ENCODE measurements at places on chromosomes 7 and 10.

DNA sequence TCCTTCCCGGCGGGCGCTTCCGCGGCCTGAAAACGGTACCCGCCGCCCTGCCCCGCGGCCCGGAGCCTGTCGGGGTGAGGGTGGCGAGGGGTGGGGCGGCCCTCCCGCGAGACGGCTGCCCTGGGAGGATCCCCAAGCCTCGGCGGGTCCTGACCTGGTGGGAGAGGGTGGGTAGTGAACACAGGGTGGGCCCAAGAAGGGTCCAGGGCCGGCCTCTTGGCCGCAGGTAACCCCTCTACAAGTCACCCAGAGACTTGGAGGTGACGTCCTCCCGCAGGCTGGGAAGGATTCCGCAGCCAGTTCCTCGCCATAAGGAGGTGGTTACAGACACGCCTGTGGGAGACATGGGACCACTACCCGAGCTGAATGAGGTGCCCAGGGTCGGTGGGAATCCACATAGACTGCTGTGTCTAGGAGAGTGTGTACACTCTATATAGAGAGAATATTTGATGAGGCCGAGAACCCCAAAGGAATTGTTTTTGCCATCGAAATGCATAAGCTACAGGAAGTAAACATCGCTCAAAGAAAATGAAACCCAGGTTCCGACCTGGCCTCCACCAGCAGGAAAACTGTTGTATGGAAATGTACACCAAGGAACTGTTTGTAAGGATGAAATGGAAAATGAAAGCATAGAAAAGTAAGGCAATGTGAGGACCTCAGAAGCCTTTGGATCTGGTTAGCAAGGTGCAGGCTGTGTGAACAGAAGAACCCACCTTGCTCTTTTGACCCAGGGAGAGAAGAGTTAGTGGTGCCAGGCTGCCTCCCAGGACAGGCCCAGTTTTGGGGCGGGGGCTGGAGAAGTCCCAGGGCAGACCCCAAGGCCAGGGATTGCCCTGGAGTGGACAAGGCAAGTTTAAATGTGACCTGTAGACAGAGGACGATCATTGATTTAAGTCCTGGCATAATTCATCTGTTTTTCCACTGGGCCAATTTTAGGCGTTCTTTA lies 659 bp downstream of the OPTN start:
- H3K4me1 ChIP-seq: peaks cover 51% of the 10 kb centered on the region
- peak overlapping the region; percentile 91 for H3K27ac ChIP-seq
- DNase-seq: peak; percentile 80
- peak overlapping the region; percentile 92 for H3K4me3 ChIP-seq
- peaks cover 26% of the 10 kb centered on the region for H3K36me3 ChIP-seq
- H3K27me3 ChIP-seq: no peaks in the 10 kb centered on the region

DNA sequence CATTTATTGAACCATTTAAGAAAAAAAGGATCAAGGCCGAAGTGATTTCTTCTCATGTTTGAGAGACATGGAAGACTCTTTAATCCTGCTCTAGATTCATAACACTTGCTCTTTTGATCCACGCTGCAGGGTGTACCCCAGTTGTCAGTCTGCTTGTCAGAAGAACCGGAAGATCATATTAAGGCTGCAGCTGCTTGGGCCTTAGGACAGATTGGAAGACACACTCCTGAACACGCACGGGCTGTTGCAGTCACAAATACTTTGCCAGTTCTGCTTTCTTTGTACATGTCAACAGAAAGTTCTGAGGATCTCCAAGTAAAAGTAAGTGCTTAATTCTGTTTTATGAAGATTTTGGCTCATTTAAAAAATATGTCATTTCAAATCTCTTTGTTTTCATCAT lies 46.3 kb downstream of the SPAG6 start:
- no peaks in the 10 kb centered on the region for H3K4me1 ChIP-seq
- no peak for DNase-seq
- peaks cover 19% of the 10 kb centered on the region for H3K27me3 ChIP-seq
- H3K27ac ChIP-seq: no peak overlapping the region
- no peak overlapping the region for H3K4me3 ChIP-seq

DNA sequence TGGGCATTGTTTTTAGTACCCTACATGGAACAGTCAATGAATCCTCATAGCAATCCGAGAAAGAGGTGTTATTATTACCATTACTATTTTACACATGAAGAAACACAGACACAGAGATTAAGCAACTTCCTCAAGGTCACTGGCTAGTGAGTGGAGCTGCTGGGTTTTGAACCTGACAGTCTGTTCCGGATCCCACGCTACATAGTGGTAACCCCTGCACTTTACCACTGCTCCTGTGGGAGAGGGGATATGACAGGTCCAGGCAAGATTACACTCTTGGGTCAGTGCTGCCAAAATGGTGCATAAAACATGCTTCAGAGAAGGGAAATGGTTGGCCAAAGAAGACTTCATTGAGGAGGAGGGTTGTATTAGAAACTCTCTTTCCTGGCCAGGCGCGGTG lies 185.7 kb downstream of the XPNPEP1 start:
- H3K27me3 ChIP-seq: peaks cover 2% of the 10 kb centered on the region
- H3K4me1 ChIP-seq: no peaks in the 10 kb centered on the region
- DNase-seq: no peak
- H3K4me3 ChIP-seq: no peak overlapping the region
- H3K27ac ChIP-seq: no peak overlapping the region

DNA sequence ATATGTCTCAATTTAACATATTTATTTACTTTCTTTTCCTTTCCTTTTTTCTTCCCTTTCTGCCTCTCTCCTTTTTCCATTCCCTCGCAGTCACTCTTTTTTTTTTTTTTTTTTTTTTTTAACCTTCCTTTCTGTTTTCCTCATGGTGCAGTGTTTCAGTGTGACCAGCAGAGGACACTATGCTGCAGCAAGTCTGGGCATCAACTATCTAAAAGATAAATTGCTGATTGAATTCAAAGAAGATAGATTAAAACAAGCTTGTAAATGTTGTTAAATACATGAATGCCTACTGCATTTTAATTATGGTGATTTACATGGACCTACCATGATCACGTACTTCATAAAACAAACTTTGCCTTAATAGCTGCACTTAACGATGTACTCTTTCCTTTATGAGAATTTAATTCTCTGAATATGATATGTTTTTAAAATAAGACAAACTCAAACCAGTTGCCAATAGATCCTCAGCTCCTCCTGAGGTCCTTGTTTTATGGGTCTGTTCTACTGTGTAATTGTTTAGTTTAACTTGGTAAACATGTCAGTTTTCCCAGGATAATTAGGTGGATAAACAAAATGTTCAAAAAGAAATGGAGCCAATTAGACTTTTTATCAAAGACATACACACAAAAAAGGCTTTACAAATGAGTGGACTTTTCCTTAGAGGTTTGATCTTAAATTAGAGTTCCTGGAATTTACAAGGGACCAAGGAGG lies 101.0 kb upstream of the AGR3 start:
- peak; percentile 75 for DNase-seq
- peak overlapping the region; percentile 20 for H3K4me3 ChIP-seq
- H3K4me1 ChIP-seq: peaks cover 15% of the 10 kb centered on the region
- no peak overlapping the region for H3K27ac ChIP-seq
- peaks cover 36% of the 10 kb centered on the region for H3K27me3 ChIP-seq

DNA sequence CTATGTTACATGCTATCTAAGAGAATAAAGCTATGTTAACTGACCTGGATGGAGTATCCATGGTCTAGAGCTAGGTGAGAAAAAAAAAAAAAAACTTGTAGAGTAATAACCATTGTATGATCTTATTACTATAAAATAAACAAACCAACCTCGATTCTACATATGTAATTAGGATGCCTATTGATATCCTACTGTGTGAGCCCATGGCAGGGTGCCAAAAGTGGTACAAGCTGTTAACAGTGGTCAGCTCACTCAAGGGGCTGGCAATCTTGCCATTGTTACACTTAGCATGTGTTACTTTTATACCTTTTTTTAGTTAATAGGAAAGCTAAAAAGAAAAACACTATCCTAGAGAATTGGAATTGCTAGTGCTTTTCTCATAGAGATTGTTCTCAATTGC lies 13.5 kb upstream of the IL6 start:
- no peak overlapping the region for H3K27ac ChIP-seq
- no peak overlapping the region for H3K4me3 ChIP-seq
- no peaks in the 10 kb centered on the region for H3K36me3 ChIP-seq
- DNase-seq: no peak

- peak overlapping the region; percentile 79 for H3K4me3 ChIP-seq
- peaks cover 70% of the 10 kb centered on the region for H3K27me3 ChIP-seq
- DNase-seq: peak; percentile 67
- no peak overlapping the region for H3K27ac ChIP-seq
Observed at GRCh38 chr10:101291331-101292193, 62.3 kb upstream of the LBX1 start.

GRCh38 chr7:114623146-114623545 lies 208.5 kb downstream of the FOXP2 start:
- no peak overlapping the region for H3K4me3 ChIP-seq
- H3K27me3 ChIP-seq: peaks cover 2% of the 10 kb centered on the region
- H3K4me1 ChIP-seq: no peaks in the 10 kb centered on the region
- no peak overlapping the region for H3K27ac ChIP-seq
- no peak for DNase-seq
- H3K36me3 ChIP-seq: no peaks in the 10 kb centered on the region

GRCh38 chr7:44156453-44157010 lies 15.4 kb upstream of the MYL7 start:
- no peak for DNase-seq
- H3K36me3 ChIP-seq: no peaks in the 10 kb centered on the region
- H3K4me3 ChIP-seq: no peak overlapping the region
- H3K27ac ChIP-seq: no peak overlapping the region
- no peaks in the 10 kb centered on the region for H3K27me3 ChIP-seq

DNA sequence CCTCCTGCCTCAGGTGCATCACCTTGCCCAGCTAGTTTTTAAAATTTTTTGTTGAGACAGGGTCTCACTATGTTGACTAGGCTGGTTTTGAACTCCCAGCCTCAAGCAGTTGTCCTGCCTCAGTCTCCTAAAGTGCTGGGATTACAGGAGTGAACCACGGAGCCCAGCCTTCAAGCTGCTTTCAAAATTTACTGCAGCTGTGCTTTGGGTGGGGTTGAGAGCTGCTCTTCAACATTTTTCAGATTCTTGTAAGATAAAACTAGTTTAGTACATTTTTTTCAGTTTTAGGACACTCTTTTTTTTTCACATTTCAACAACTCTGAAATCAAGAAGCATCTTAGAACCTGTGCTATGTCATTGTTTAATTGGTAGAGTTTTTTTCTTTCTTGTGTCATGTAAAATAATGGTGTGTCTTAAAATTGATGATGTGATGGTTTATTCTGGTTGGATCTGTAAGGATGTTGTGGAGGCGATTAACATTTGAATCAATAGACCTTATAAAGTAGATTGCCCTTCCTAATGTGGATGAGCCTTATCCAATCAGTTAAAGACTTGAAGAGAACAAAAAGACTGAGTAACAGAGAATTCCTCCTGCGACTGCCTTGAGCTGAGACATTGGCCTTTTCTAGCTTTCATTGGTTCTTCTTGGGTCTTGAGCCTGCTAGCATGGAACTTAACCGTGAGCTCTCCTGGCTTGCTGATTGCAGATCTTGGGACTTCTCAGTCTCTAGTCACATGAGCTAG lies 13.5 kb downstream of the PLEKHA8 start:
- peaks cover 10% of the 10 kb centered on the region for H3K36me3 ChIP-seq
- no peak overlapping the region for H3K27ac ChIP-seq
- no peak for DNase-seq

GRCh38 chr10:86103391-86104101 lies 263.0 kb downstream of the GRID1 start:
- no peak overlapping the region for H3K27ac ChIP-seq
- H3K4me1 ChIP-seq: no peaks in the 10 kb centered on the region
- H3K36me3 ChIP-seq: no peaks in the 10 kb centered on the region

DNA sequence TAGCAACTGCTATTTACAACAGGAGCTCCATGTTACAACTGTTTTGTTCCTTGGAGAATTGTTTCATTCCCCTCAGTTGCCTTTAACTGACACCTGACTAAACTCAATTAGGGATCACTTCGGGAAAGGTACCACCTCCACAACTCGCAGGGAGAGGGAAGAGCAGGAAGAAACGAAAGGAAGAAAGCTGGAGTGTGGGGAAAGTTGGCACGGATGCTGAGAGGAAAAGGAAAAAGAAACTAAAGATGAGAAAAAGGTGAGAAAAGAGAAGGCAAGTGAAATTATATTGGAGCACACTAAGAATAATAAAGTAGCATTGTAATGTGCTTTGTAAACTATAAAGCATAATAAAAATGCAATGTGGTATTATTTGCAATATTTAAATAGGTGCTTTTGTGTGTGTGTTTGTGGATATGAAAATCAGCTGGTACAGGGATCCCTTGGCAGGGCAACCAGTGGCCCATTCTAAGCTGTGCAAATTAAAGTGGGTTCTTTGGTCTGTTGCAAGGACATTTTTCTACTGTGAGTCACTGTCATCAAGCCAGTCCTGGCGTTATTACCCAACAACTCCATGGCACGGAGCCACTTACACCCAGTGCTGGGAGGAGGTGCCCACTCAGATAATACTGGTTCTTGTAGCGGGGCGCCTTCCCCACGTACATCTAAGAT lies 45.9 kb downstream of the HIPK2 start:
- H3K4me3 ChIP-seq: peak overlapping the region; percentile 55
- peaks cover 28% of the 10 kb centered on the region for H3K36me3 ChIP-seq
- no peak for DNase-seq
- H3K27ac ChIP-seq: peak overlapping the region; percentile 55

DNA sequence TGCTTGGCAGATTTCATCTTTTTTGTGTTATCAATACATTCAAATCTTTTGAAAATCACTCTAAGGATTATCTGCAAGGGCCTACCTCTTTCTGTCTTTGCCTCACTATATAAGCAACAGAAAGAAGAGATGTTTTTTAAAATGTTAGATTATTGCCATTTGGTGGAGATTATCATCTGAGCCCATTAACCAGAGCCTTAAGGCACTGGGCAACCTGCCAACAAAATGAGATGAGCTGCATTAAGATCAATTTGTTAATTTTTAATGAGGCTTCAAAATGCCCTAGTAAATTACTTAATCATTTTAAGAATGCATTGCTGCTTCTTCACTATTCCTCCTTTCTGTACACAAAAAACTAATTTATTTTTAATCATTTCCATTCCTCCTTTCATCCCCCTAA lies 314.1 kb downstream of the SNX13 start:
- no peaks in the 10 kb centered on the region for H3K4me1 ChIP-seq
- no peaks in the 10 kb centered on the region for H3K36me3 ChIP-seq
- H3K4me3 ChIP-seq: no peak overlapping the region

DNA sequence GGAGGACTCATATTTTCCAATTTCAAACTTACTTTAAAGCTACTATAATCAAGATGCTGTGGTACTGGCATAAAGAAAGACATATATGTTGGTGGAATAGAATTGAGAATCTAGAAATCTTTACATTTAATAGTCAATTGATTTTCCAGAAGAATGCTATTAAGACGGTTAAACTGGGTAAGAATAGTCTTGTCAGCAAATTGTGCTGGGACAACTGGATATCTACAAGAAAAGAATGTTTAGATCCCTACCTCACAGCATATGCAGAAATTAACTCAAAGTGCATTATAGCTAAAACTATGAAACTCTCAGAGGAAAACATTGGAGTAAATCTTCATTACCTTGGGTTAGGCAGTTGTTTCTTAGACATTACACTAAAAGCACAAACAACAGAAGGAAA lies 203.3 kb downstream of the SDK1 start:
- H3K4me3 ChIP-seq: no peak overlapping the region
- H3K27me3 ChIP-seq: no peaks in the 10 kb centered on the region
- H3K36me3 ChIP-seq: peaks cover 2% of the 10 kb centered on the region
- no peak overlapping the region for H3K27ac ChIP-seq
- DNase-seq: no peak

All from activated CD4-positive, alpha-beta T cell treated with anti-CD3 and anti-CD28 coated beads, Interleukin-2, amount 10 ng/mL, durations not matched to agents 24 days and 14 days (primary cell).